ENCODE measurements at places on chromosomes 11 and 22.

GRCh38 chr11:8252388-8252787 is 11.3 kb downstream of the LMO1 start:
- no peak for DNase-seq

DNA sequence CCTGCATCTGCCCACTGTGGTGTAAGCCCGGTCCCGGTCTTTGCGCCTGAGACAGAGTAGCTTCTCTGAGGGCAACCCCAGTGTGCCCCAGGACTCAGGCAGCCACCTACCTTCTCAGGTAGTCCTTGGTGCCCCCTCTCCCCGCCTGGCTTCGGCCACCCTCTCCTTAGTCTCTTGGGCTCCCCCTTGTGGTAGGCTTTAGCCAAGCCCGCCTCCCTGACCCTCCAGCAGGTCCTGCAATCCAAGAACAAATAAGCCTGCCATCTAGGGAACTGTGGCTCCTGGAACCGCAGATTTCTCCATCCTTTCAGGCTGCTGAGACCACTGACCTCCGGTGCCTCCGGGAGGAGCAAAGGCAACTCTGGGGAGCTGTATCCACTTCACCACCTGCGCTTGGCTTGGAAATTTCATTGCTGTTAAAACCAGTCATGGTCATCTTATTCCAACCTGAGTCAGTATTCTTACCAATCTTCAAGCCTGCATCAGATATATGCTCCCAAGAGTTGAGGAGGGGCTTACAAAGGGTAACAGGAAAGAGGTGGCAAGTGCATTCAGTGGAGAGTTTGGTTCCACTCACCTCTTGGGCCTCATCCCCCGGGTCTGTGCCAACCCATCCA is 52.8 kb upstream of the TENM4 start:
- DNase-seq = no peak

DNA sequence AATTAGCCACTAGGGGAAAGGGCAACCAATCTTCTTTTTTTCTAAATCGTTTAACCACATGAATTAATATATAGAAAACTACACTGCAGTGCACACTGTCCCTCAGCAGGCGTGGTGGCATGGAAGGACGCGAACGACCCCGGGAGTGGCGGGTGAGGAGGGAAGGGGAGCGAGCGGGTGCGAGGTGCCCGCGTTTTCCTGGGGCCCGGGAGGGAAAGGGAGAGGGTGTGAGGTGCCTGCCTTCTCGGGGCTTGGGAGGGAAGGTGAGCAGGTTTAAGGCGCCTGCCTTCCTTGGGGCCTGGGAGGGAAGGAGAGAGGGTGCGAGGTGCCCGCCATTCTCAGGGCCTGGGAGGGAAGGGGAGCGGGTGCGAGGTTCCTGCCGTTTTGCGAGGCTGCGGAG is 765 bp downstream of the GAB4 start:
- DNase-seq = no peak

- DNase-seq = no peak
These were observed 10.0 kb downstream of the LMO2 start for GRCh38 chr11:33881651-33882503.

GRCh38 chr11:131686836-131687235 is 316.4 kb downstream of the NTM start:
- DNase-seq = no peak

GRCh38 chr11:93613231-93613831 is 48.2 kb upstream of the CEP295 start:
- DNase-seq = no peak

DNA sequence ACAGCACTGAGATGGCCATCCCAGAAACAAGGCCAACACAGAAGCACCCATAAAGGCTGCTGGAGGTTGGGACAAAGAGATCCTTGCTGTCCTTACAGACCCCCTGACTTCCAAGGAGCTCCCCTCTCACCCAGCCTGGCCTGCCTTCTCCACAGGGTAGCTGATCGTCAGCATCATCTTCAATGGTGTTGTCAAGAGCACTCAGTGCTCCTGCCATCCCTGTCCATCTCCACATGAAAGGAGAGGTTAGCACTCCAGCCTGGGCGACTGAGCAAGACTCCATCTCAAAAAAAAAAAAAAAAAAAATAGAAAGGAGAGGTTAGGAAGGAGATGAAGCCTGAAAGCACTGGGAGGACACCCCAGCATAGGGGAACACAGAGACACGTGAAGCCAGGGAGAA is 2.1 kb upstream of the POU2AF3 start:
- DNase-seq = no peak

DNA sequence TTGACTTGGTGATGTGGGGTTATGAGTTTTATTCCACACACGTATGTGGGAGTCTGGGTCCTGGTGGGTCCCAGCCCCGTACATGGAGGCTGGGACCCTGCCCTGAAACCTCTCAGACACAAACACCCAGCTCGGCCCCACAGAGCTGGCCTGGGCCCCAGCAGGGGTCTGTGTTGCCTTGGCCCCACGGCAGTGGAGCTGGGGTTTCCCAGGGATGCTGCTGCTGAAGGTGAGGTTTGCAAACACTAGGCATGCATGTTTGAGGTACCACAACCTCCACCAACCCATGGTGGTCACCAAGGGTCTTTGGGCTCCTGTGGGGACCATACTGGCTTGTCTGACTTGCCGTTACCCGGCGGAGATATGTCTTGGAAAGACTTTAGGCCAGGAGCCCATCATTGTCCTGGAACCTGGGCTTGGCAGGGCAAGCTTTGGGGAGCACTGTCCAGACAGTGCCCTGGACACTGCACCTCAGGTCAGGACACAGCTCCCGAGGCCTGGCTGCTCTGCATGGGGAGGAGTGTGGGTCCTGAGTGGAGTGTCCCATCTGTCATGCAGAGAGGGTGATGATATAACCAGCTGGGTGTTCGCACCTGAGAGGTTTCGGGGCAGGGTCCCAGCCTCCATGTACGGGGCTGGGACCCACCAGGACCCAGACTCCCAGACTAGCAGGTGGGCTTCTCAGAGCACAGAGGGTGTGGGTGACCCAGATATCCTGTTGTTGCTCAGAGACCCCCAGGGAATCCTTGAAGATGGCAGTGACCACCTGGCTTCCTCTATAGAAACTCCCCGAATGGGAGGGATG is 63.3 kb downstream of the KCNQ1 start:
- DNase-seq = no peak

GRCh38 chr22:46346680-46347405 is 11.3 kb downstream of the TRMU start:
- DNase-seq = no peak

DNA sequence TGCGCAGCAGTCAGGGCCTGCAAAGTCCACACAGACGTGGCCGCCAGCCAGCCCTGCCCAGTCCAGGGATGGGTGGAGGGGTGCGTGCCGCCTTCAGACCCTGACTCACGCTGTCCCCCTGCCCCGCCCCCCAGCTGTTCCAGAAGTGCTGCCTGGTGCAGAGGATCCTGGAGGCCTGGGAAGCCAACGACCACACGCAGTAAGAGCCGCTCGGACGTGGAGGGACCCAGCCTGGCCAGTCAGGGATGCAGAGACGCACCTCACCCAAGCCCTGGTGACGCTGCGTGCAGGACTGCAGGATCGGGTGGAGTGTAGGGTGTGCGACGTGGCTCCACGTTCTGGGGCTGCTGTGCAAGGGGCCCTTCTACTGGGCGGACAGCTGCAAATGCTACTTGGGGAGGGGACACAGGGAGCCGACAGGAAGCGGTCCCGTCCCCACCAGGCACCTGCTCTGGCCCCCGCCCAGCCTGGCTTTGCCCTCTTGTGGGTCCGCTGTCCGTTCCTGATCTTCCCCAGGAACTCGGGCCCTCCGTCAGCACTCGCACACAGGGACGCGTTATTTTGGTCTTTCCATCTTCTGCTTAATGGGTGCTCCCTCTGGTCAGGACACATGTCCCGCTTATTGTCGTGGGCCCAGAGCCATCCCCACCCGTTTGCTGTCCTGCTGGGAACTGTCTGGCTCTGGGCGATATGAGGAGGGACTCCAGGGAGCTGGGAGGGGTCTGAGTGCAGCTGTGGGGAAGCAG is 42.5 kb downstream of the SBF1 start:
- DNase-seq = no peak

- DNase-seq = no peak
These were observed 15.2 kb downstream of the PHLDB1 start for GRCh38 chr11:118622376-118623268.

GRCh38 chr22:27836181-27836580 is 34.6 kb upstream of the MN1 start:
- no peak for DNase-seq

DNA sequence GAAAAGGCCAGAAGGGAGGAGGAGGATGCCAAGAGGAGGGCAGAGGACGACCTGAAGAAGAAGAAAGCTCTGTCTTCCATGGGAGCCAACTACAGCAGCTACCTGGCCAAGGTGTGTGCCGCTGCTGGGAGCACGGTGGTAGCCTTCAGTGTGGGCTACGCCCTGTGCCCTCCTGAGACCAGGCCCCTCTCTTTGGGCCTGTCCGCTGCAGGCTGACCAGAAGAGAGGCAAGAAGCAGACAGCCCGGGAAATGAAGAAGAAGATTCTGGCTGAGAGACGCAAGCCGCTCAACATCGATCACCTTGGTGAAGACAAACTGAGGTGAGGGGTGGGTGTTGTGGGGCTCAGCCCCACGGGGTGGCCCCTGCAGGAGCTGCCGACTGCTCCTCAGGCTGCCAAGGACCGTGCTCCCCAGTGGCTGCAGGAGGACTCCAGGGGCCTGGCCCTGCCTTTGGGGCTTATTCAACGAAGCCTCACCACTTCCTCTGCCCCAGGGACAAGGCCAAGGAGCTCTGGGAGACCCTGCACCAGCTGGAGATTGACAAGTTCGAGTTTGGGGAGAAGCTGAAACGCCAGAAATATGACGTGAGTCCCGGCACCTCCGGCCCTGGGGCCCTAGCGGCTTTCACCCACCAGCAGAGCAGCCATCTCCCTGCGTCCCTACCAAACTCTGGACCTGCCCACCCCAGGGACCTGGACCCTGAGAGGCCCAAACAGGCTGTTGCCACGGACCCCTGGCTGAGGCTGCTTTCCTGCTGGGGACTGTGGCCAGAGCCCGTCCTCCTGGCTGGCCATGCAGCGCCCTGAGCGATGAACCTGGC is 12.6 kb upstream of the MRPL23 start:
- DNase-seq = no peak

GRCh38 chr11:95788921-95789505 is 569 bp downstream of the FAM76B start:
- peak; percentile 38 for DNase-seq

DNA sequence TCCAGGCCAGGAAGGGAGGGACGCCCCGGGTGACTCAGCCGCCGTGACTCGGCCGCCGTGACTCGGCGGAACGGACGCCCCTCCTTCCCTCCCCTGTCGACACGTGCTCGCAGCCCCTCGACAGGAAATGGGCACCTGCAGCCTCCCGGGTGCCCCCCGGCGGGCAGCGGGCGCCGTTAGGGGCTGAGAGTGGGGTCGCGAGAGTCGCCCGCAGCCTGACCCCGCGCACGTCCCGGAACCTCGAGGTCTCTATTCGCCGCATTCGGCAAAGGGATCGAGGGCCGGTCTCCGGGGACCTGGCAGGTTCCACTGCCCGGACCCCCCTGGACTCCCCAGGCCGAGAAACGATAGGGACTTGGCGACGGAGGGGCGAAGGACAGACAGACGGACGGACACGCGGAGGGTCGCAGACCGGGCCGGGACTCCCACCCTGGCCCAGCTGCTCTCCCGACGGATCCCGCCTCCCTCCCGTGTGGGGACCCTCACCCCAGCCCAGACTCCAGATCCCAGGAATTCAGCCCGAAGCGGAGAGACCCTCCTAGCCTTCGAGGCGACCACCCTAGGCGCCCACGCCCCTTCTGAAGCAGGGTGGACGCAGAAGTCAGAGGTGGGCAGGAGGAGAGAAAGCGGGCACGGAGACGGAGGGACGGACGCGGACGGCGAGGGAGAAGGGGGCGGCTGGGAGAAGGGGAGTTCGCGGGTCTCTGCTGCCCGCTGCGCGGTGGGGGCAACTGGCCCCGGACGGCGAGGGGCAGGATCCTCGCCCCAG is 648 bp downstream of the FOSL1 start:
- peak; percentile 30 for DNase-seq

DNA sequence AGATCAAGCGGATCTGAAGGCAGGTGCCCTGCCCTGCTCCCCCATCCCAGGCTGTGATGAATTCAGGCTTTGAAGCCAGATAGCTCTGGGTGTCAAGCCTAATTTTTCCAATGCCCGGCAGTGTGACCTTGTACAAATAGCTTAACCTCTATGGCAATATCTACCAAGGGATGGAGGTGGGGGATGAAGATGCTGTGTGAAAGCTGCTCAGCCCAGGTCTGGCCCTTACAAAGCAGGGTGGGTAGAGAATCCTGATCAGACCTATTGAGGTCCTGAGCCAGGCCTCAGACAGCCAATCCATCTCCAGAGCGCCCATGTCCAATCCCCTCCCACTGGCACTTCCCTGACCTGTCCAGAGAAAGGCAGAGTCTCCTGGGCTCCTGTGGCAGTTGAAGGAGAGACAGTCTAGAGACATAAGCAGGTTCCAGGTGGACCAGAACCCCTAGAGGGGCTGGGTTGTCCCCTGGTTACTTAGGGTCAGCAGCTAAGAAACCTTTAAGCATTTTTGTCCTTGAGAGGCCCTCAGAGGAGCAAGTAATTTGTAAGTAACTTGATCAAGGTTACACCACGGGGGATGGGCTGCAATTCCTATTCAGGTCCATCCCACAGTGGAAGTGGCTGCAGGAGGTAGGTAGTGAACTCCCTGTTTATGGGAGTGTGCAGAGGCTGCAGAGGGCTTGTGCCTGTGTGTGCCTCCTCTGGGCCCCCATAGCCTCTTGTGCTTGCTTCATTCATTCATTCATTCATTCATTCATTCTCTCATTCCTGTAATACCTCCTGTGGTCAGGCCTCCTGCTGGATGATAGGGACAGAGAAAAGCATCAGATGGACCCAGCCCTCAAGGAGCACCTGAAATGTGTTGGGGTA is 10.4 kb downstream of the P2RY2 start:
- DNase-seq = no peak

DNA sequence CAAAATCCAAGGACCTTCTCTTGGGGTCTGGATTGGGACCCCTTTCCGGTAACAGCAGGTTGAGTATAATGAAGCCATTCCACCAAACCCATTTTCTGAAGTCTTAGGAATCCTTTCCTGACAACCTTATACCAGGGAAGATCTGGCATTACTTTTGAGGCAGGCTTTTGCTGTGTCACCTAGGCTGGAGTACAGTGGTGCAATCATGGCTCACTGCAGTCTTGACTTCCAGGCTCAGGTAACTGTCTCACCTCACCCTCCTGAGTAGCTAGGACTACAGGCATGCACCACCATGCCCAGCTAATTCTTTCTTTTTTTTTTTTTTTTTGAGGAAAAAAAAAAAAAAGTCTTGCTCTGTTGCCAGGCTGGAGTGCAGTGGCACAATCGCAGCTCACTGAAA is 55.8 kb upstream of the TREH start:
- DNase-seq = no peak

GRCh38 chr11:107136892-107137291 is 118.6 kb upstream of the GUCY1A2 start:
- DNase-seq = no peak

DNA sequence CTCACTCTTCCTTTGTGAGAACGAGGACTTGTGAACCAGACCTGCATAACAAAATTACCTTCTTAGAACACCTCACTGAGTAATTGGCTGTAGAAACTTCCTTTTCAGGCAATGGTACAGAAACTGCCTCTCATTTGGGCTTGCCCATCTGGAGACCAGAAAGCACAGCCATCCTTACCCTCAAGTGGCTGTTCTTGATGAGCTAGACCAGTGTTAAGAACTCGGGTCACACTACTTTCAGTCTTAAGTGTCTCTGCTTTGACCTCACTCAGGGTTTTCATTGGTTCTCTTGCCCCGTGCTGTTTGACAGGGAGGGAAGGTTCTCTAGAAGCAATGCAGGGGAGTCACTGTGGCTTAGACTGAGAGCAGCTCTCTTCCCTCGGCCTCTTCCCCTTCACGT is 29.3 kb downstream of the NAT10 start:
- DNase-seq = no peak

All from central memory CD4-positive, alpha-beta T cell (primary cell).